ENCODE measurements at places on chromosomes 16 and 17.
A peak's percentile ranks its signal among the peaks of the same experiment; 100 is the strongest.

GRCh38 chr17:30450125-30451027, 26.8 kb upstream of the GOSR1 start:
- no peak for DNase-seq

GRCh38 chr16:53220585-53220984, 165.8 kb downstream of the CHD9 start:
- DNase-seq, result no peak

DNA sequence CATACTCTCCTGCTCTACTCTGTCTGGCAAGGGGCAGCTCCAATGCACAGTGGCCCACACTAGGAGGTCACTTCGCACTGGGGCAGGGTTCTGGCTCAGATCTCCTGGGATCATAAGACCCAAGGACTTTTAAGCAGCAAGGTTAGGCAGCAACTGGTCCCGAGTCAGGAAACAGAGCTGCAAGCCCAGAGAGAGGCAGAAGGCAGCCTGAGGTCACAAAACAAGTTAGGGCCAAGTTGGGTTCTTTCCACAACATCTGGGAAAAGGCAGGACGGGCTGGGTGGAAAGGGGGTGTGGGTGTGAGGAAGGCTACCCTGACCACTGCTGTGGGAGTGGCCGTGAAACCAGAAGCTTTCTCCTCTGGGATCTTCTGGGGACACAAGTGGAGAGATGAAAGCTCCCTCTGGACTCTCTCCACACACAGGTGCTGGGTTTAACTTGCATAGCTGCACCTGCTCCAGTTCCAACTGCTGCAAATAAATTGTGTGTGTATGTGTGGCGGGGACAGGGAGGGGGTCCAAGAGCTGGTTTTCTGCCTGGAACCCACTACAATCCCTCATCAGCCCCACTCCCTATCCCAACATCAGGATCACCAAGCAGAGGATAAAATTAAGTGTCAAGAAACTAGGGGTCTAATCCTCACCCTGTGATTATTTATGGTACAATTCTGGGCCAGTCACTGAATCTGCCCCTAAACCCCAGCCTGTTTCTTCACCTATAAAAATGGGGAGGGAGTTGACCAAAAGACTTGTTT, 8.0 kb upstream of the TSPOAP1 start:
- no peak for DNase-seq

- DNase-seq, result no peak
These were observed 10.6 kb upstream of the NUDT16L1 start for GRCh38 chr16:4682616-4683254.

- no peak for DNase-seq
These were observed 415.0 kb upstream of the XYLT1 start for GRCh38 chr16:17885659-17886207.

- no peak for DNase-seq
These were observed 218.3 kb downstream of the RBFOX3 start for GRCh38 chr17:79392598-79392997.

DNA sequence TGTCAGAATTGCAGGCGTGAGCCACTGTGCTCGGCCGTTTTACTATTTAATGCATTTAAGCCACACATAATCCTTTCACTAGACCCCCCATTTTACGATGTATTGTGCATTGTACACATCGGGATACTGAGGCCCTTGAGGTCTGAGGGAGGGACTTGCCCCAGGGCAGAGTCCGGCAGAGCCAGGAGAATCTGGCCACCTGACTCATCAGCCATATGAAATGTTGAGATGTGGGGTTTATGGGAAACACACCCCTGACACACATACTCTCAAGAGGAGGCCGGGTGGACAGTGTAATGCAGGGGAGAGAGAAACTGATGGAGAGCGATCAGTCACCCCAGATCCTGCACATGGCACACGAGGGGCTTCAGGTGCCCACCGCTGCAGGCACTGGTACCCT, 196.6 kb downstream of the ZNF423 start:
- DNase-seq, result no peak

GRCh38 chr17:20908313-20909267, 134.2 kb downstream of the USP22 start:
- peak; percentile 53 for DNase-seq

GRCh38 chr16:14501331-14502255, 128.5 kb downstream of the PARN start:
- DNase-seq, result no peak

- no peak for DNase-seq
These were observed 447.3 kb downstream of the HS3ST3B1 start for GRCh38 chr17:14748036-14748710.

GRCh38 chr17:48514477-48514876, 16.3 kb downstream of the HOXB1 start:
- DNase-seq, result no peak

DNA sequence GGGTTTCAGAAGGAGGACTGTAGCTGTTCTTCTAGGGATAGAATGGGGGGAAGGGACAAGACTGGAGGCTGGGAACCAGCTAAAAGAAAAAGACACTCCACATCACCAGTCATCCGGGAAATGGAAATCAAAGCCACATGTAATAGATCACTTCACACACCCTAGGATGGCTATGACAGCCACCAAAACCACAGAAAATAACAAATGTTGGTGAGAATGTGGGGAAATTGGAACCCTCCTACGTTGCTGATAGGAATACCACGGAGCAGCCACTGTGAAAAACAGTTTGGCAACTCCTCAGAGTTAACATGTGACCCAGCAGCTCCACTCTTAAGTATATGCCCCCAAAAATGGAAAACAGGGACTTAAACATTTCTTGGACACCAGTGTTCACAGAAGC, 2.3 kb downstream of the TLE7 start:
- DNase-seq, result no peak

DNA sequence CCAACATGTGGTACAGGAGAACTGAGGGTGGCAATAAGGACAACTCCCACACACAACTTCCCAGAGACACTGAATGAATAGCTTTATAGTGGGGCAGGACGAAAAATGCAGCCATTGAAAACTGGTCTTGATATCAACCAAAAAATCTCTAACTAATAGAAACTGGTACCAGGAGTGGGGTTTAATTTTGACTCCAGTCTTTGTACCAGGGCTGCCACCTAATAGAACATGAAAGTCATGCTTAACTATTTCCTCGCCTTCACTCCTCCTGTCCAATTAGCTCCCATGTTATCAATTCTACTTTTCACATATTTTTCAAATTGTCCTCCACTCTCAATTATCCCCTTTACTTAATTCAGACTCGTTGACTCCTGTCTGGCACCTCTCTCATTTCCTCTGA, 192.0 kb upstream of the ERCC4 start:
- no peak for DNase-seq

- no peak for DNase-seq
These were observed 24.9 kb downstream of the HYDIN start for GRCh38 chr16:71205482-71206131.

DNA sequence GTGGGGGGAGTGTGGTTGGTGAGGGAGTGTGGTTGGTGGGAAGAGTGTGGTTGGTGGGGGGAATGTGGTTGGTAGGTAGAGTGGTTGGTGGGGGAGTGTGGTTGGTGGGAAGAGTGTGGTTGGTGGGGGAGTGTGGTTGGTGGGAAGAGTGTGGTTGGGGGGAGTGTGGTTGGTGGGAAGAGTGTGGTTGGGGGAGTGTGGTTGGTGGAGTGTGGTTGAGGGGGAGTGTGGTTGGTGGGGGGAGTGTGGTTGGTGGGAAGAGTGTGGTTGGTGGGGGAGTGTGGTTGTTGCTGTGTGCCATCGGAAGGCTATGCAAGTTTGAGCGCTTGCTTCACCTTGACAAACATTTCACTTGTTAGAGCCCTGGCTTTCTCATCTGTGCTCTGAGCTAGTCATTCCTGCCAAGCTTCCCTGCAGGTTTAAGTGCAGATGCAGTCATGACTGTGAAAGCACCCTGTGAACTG, 20.1 kb downstream of the MINK1 start:
- no peak for DNase-seq

- DNase-seq, result no peak
These were observed 68.8 kb downstream of the RMI2 start for GRCh38 chr16:11413907-11414595.

GRCh38 chr17:36722121-36722902, 120.9 kb downstream of the MRM1 start:
- peak; percentile 76 for DNase-seq

GRCh38 chr17:44794851-44795413, 35.2 kb downstream of the GJC1 start:
- no peak for DNase-seq

GRCh38 chr16:83814659-83814985, 6.8 kb downstream of the HSBP1 start:
- no peak for DNase-seq

Data from activated T-helper 1 cell treated with Interleukin-2 at 50 U/mL for 16 hours (primary cell).